T-helper 1 cell (primary cell): ENCODE measurements at places on chromosomes 1 and 21.
A peak's percentile ranks its signal among the peaks of the same experiment; 100 is the strongest.

DNA sequence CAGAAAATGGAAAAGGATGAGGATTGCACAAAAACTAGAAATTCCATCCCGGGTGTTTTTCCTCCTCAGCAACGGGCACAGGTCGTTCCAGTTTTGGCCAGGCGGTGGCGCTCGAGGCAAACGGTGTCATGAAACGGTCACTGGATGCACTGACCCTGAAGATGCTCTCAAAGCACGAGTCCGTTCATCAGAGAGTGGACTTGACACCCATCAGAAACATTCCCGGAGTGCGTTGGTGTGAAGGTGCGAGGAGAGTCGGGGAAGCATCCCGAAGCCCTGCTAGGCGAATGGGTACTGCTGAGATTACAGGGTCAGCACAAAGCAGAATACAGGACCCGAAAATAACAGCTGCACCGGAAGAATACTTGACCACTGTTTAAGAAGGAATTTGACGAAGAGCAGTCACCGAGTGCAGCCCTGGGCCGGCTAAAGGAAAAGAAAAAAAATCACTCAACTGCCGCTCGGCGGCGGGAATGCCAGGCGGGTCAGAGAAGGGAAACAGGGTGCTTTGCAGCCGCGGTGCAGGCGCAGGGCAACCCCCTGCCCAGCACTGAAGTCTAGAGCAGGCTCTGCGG, 71.7 kb upstream of the ETS2 start:
- DNase-seq, result peak; percentile 40

- no peak for DNase-seq
Measured at GRCh38 chr1:56190806-56191365, 388.5 kb downstream of the PLPP3 start.

DNA sequence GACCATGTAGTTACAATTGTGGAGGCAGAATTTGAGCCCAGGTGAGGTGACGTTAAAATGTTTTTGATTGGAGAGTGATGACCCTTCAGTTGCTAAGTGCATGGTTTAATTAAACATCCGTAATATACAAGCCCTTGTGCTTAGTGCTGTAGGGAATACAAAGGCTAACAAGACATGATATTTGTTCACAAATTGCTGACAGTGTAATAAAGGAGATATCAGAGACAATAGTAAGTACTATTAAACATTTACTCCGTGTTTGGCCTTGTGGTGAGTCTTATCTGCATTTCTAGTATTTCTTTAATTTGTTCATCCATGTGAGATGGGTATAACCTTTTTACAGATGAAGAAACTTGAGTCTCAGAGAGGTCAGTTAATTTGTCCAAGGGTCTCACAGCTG, 37.9 kb downstream of the RLF start:
- no peak for DNase-seq

GRCh38 chr1:23593042-23593521, 33.8 kb upstream of the ID3 start:
- no peak for DNase-seq

DNA sequence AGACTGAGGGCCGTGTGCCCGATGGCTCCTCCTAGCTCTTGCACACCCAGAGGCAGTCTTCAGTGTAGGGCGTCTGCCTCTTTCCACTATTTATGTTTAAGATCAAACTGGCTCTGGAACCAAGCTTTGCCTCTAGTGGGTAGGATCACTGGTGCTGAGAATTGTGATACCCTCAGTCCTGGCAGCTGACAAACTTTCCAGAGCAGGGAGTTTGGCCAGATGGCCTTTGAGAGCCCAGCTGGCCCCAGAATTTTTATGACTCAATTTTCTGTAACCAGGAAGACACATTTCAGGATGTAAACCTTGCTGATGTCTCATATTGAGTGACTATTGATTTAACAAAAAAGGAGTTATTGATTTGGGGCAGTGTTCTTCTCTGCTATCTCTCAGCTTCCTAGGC, 6.7 kb downstream of the COQ8A start:
- no peak for DNase-seq

- no peak for DNase-seq
Measured at GRCh38 chr1:43743206-43743605, 35.9 kb downstream of the ST3GAL3 start.

DNA sequence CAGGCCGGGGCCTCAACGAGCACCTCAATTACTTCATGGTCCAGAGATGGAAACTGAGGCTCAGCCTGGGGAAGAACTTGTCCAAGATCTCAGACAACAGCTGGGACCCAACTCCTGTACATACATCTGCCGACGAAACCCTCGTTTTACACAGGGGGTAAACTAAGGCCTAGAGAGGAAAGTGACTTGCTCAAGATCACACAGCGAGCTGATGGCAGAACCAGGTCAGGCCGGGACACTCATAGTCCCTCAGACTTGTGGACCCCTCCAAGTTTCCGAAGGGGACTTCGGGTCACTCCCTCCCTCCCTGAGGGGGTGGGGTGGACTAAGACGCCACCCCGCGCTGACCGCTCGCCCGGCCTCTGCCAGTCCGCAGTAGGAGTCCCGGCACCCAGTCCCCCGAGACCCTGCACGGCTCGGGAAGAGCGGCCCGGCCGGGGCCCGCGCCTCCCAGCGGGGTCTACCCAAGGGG, 430 bp downstream of the WASF2 start:
- DNase-seq, result no peak

DNA sequence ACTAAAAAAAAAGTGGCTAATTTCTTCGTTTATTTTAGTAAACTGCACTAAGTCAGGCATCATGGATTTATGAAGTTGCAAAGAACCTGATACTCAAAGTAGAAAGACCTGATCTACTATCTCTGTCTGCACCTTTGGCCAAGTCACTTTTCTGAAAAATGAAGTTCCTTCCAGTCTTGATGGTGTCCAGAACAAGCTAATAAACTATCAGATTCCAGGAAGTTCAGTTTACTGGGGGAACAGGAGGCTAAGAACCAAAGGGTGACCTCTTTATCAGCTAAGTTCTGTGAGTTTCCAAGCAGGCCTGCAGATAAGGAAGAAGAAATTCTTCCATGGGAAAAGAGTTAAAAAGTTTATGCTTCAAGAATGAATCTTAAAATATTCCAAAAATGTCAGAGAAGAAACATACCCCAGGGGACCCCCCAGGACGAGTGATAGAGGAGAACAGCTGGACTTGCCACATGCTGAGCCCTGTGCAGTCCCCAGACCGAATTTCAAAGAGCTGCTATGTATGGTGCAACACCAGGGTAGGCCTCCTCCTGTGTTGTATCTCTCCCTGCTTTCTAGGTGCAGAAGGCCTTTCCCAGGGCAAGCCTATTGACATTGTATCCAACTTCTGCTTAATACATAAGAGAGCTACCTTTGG, 72.8 kb upstream of the FGGY start:
- no peak for DNase-seq

DNA sequence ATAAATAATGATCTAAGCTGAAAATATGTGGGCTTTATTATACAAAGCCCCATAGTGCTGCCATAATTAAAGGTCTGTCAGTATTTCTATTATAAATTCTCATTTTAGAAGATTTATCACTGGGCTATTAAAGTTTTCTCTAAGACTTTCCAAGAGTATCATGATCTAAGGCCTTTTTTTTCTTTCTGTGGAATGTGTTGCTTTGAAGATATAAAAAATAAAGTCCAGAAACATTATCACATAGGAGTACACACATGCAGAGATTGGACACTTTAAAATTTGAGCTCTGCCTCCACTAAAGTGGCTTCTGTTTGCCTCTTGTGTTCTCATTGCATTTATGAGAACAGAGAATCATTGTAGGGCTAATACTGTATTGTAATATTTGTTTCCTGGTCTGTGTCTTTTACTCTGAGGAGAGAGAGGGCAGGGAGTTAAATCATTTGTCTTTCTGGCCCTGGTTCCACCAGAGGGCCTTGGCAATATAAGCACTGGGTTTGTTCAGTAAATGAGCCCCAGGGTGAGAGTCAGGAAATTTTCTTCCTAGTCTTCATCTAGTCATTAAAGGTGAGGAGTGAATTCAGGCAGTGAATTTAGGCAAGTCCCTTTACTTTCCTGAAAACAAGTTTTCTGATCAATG, 70.2 kb downstream of the NFIA start:
- DNase-seq, result no peak

DNA sequence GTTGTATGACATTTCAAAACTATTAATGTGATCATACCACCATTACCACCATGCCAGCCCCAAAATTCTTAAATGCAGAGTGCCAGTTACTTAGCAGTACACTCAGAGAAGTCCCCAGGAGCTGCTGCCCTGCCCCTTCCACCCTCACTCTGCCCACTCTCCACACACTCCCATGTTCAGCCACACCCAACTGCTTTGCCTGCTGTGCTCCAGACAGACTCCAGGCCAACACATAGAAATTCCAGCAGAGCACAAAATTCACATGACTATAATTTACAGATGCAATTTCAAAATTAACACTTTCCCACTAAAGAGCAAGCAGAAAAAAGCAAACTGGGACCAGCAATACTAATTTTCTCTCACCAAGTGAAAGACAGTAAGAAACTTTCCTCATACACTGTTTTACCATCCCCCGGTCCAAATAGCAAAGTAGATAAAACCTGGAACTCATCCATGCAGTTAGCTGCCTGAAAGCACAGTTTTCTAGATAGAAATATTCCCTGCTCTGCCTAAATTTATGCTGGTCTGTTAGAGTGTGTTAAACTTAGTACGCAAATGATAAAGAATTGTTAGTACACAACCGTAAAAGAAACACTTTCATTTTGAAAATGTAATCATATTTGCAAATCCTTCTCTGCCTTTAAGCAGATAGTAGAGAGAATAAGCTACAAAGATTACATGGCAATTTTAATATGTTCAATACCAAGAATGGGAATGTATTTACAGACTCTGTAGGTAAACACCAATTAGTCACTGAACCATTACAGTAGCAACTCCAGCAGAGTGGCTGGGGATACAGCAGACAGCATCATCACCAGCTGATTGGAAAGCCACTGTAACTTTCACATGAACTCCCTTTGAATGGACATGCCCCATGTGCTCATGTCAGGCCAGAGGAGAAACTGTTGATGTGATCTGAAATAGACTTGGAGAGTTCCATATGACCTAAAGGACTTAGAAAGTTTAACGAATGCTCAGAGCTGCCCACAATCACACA, 176.5 kb downstream of the VAV3 start:
- no peak for DNase-seq

DNA sequence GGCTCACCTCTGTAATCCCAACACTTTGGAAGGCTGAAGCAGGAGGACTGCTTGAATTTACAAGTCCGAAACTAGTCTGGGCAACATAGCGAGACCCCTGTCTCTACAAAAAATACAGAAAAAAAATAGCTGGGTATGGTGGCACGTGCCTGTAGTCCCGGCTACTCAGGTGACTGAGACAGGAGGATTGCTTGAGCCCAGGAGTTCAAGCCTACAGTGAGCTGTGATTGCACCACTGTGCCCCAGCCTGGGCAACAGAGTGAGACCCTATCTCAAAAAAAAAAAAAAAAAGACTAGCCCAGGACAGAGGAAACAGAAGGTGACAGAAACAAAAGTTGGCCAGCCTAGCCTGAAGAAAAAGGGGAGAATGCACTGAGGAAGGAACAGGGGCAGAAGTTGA, 21.2 kb downstream of the ARMH1 start:
- DNase-seq, result no peak

GRCh38 chr1:56132520-56132919, 446.8 kb downstream of the PLPP3 start:
- DNase-seq, result no peak

- no peak for DNase-seq
Measured at GRCh38 chr21:41480086-41480690, 27.8 kb downstream of the TMPRSS2 start.

DNA sequence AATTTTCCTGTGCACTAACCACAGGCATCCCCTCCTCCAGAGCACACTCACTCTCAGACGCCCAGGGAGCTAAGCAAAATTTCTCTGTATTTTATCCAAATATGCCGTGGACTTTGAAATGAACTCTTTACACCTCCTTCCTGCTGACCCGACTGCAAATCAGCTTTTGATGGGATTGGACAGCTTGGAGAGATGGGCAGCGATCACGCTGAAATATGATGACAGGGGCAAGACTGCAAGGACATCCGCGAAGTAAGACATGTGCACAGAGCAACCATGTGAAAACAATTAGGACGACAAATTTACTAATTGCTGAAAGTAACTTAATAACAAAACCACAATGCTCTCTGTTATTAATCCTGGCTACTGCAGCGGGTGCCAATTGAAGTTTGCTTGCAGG, 64.6 kb upstream of the CLDN14 start:
- no peak for DNase-seq

- DNase-seq, result no peak
Measured at GRCh38 chr21:15084668-15085067, 19.9 kb upstream of the NRIP1 start.

- DNase-seq, result no peak
Measured at GRCh38 chr1:8409106-8409505, 91.2 kb downstream of the SLC45A1 start.

GRCh38 chr1:15261155-15262002, 14.4 kb downstream of the FHAD1 start:
- no peak for DNase-seq

- DNase-seq, result no peak
Measured at GRCh38 chr1:81428998-81429397, 371.7 kb upstream of the ADGRL2 start.

DNA sequence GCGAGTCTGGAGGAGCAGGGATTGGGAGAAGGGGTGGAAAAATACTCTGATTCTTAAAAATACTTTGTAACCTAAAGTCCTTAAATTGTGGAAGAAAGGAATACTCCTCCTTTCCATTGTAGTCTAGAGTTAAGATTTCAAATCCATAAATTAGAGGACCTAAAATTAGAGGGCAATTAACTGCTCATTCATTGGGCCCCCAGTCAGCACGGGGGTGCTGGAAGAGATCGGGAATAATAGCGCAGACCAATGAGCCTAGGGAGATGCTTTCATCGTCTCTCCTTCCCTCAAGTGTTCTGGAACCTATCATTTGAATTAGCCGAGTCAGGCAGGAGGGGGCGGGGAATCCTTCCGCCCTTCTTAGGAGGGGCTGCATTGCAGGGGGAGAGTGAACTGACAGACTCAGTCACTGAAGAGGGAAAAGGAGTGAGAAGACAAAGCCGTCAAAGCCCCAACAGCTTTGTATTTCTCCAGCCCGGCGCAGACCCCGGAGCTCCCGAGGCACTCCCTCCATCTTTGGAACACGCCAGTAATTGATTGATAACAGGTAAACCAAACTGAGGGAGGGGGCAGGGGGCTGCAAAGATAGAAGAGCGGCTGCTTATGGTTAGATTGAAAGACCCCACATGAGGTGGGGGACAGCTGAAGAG, at the start of gene MLLT11:
Gene MLLT11 (plus strand): TSS at position 391 of the 650 bp plus-strand sequence. CDS start 6,828 bp downstream, outside the sequence.
- no peak for DNase-seq
